Midbrain (tissue), 1 donor: ENCODE measurements at places on chromosomes 2 and 18.

- no peak for DNase-seq
Observed at GRCh38 chr2:61371027-61371426, 99.9 kb downstream of the USP34 start.

- no peak for DNase-seq
Observed at GRCh38 chr2:191303140-191304005, 58.2 kb downstream of the MYO1B start.

DNA sequence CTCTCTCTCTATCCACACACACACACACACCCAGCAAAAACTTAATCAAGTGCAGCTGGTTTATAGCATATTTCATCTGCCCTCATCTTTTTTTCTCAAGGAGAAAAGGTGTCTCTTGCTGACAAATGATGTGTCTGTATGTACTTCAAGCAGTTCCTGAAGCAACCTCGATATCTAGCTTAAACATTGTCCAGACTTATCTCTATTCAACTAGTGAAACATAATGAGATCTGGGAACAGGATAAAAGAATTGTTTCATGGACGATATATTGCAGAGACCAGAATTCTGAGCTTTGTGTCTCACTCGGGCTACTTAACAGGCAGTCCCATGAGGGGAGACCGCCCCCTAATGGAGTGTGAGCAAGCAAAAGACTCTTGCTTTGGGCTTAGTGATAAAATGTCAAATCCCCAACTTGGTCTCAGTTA, 929.2 kb upstream of the SOX11 start:
- no peak for DNase-seq

DNA sequence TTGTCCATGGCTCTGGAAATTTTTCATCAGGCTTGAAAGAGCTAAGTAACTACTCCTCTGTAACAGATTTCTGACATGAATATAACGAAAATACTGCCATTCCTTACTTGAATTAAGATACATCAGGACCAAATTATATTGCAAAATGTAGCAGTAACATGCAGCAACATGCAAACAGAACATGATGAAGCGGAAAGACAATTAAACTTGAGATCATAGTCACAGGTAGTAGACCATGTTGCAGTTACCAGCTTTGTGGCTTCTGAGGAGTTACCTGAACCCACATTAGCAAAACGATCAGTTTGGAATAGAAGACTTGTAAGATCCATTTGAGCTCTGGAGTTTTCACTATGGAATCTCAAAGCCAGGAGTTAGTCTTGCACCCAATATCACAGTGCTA, 76.2 kb downstream of the MREG start:
- DNase-seq: no peak

DNA sequence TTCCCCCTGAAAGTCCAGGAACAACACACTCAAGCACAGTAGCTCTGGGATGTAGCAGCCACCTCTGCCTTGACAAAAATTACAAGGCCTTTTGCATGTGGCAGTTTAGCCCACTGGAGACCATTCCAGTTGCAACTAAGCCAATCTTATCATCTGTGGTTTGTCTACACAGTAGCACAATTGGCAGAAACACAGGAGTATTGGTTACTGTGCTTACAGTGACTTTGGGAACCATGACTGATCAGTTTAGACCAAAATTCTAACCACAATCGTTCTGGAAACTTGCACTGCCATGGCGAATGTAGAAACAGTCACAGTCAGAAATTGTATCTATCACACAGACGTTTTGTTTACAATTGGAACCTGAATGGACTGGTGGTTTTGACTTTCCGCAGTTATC, 403.7 kb upstream of the MEIS1 start:
- no peak for DNase-seq

DNA sequence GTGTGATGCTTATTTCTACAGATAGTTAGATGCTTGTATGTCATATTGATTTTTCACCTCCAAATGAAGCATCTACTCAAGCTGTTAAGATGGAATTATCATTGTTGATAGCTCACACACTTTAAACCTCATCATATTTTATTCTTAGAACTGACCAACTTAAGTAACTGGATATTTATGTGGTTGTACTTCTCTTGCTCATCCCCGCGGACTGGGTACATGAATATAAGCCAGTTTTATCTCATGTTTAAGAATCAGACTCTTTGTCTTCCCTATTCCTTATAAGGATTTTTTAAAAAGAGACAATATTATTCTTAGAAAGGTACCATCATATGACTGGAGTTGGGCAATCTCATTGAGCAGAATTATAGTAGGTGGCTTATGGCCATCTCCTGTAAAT, 358.7 kb downstream of the DSC3 start:
- DNase-seq: no peak

- no peak for DNase-seq
Observed at GRCh38 chr2:199388728-199389268, 68.9 kb downstream of the SATB2 start.

DNA sequence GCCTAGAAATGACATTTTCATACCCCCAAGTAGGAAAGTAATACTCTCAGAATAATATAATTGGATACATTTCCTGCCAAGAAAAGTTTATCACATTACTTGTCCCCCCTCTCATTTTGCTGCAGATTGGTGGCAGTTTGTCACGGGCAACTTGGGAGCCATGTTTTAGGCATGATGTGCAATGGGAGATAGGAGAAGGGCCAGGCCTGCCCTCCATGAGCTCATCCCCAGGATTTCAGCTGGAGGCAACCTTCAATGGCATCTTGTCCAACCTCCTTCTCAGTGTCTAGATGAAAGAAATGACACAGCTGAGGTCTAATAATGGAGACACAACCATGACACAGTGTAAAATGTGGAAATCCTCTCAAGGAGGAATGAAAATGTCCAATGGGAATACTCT, 11.4 kb upstream of the RAB31 start:
- no peak for DNase-seq

DNA sequence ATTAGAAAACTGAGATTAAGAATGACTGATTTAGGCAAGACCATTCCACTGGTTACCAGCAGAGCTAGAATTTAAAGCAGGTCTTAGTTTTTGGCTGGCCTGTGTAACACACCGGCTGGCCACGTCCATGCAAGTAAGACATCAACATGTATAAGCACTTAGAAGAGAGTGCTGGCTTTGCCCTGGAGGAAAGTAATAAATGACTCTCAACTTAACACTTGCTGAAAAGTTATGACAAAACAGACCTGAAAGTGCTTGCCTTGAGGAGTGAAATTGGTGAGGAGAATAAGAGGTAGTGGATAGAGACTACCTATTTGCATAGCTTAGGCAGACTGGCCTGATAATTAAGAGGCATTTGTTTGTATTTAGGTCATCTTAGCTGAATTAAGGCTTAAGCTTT, 165.7 kb upstream of the KCNJ3 start:
- DNase-seq: no peak

GRCh38 chr2:158006961-158007719, 94.5 kb upstream of the UPP2 start:
- DNase-seq: no peak

DNA sequence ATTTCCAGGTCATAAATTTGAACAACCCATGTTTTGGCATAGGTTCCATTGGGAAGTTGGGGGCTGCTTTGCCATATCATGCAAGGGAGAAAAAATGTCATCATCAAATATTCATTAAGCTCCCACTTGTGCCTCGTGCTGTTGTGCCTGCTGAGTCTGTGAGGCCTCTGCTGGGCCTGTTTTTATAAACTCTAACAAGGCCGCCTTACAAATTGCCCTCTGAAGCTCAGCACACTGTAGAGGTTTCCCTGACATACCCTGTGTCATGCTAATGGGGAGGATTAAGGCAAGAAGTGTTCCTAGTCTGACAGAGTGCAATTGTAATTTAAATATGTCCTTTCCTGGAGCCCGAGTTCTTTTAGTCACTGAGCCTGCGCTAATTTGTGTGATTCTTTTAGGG, 17.6 kb downstream of the OSBPL6 start:
- peak; percentile 27 for DNase-seq

GRCh38 chr2:54878182-54878581, 154.7 kb downstream of the EML6 start:
- no peak for DNase-seq

DNA sequence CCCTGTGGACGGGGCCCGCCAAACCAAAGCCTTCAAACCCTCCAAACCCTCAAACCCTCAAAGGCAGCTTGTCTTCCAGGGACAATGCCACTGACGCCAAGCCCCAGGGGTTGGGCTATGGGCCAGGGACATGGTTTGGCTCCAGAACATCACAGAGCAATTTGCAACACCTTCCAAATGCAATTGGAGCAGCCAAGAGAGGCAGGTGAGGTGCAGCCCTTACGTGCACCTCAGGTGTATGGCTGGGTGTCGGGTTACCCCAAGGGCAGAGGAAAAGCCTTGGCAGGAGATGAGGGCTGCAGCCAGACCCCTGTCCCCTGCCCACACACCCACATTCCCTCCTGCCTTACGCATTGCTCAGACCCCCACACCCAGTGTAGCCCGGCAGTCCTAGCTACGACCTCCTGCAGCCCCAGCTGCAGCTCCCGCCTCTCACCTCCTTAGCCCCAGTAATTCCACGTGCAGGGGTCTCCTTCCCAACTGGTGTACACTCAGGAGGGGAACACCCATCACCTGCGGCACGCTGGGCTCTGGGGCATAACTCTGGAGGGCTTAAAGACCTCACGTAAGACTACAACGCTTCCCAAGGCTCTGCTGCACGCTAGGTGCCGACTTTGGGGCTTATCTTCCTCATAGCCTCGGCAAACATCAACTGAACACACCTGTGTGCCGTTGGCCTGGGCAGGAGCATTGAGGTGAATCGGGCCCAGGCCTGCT, 88.7 kb downstream of the TFCP2L1 start:
- no peak for DNase-seq

- DNase-seq: no peak
Observed at GRCh38 chr2:204180649-204181048, 244.1 kb downstream of the ICOS start.

DNA sequence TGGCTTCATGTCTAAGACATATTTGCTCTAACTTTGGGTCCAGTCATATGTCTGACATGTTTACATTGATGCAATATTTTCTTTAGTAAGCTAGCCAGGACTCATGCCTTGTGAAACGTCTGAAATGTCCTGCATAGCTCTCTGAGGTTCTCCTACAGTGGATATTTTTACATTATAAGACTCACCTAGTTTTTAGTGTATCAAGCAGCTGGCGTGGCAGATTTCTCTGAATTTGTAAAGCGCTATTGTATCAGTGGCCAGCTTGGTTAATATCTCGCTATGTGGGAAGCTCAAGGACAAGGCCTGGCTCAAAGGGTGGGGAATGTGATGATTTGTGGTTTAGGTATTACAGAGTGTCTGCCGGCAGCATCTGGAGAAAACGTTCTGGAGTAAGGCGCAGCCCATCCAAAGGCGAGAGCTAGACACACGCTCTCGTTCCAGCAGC, 164.3 kb downstream of the LTBP1 start:
- DNase-seq: no peak

GRCh38 chr2:171874963-171875362, 19.1 kb downstream of the SLC25A12 start:
- no peak for DNase-seq

GRCh38 chr2:208128136-208128535, 1.5 kb downstream of the CRYGC start:
- DNase-seq: no peak

DNA sequence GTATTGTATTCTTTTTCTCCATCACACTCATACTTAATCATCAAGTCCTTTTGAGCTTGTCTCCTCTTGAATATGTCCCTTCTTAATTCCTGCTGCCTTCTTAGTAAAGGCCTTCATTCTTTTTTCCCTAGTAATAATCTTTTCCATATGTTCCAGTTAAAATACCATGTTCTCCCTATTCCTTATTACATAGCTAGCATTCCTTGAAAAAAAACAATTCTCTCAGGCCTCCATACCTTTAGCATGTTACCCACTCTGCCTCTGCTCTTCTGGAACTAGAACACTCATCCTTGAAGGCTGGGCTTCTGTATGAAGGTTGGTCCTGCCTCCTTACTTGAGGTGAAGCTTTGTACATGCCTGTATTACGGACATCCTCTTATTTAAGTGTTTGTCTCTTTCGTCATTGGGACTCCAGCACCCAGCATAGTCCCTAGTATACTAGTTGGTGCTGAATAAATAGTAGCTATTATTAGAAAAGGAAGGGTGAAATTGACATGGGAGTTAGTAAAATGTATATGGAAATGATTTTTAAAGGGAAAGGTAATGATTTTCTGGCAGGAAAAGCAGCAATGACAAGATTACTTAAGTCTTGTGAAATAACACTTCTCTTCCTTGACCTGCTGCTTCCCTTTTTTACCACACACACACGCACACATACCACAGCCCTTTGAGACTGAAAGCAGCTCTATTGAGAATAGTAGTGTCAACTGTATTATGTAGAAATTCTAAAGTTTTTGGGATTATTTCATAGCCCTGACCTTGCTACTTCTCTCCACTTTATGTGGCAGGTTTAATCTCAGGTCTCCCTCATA, 45.6 kb downstream of the REL start:
- DNase-seq: peak; percentile 5
